Activated CD4-positive, alpha-beta T cell treated with anti-CD3 and anti-CD28 coated beads, Interleukin-2, amount 10 ng/mL, durations not matched to agents 7 days and 5 days (primary cell): ENCODE measurements at places on chromosomes 11 and 22.

- no peak for DNase-seq
Measured at GRCh38 chr11:20087118-20087521, 73.2 kb downstream of the DBX1 start.

DNA sequence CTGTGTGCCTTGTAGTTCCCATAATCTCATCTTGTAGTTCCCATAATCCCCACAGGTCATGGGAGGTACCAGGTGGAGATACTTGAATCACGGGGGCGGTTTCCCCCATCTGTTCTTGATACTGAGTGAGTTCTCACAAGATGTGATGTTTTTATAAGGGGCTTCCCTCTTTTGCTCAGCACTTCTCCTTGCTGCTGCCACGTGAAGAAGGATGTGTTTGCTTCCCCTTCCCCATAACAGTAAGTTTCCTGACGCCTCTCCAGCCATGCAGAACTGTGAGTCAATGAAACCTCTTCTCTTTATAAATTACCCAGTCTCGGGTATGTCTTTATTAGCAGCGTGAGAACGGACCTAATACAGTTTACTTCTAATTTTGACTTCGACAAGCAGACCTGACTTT lies 14.0 kb upstream of the SMIM38 start:
- no peak for DNase-seq

GRCh38 chr11:8777907-8778767 lies 95.5 kb downstream of the RPL27A start:
- no peak for DNase-seq

DNA sequence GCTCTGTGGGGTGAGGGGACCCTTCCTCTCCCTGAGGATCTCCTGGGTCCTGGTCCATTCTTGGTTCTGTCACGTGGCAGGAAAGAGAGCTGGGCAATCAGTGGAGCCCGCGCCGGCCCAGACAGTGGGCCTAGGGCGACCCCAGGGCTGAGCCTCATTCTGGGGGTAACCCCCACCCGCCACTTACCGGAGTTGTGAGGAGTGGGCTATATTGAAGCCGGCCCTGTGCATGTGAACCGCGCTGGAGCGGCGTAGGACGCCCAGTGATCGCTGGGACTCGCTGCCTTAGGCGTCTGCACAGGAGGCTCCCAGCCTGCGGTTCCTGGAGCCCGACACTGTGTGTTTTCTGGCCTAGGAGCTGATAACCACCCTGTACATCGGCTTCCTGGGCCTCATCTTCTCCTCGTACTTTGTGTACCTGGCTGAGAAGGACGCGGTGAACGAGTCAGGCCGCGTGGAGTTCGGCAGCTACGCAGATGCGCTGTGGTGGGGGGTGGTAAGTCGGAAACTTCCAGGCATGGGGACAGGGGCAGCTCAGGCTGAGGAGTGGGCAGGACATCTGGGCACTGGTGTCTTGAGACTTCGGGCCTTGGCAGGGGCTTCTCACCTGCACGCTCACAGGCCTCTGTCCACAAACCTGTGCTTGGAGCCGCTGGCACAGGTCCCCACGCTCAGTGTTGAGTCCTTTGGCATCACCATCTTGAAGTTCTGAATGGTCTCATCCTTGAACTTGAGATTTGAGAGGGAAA lies 127.1 kb downstream of the KCNQ1OT1 start:
- no peak for DNase-seq

DNA sequence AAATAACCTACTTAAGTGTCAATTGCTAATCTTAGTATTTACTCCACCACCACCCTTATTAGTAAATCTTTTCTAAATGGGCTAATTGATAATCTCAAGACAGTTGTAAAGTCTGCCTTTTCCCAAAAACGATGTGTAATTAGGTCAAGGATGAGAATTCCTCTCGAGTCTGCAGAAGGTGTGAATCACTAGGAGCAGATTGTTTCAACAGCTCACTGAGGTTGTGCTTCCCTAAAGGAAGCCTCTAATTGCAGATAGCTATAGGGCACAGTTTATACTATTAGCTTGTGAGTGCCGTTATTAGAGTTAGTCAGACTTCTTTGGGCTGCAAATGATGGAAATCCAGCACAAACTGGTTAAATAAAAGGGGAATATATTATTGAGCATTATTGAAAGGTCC lies 84.9 kb downstream of the C11orf91 start:
- DNase-seq: no peak

GRCh38 chr11:55994525-55994924 lies at the start of gene OR5F1:
OR5F1 (minus strand) TSS chr11:55994625; CDS start chr11:55994625, 0 bp downstream.
- DNase-seq: no peak

DNA sequence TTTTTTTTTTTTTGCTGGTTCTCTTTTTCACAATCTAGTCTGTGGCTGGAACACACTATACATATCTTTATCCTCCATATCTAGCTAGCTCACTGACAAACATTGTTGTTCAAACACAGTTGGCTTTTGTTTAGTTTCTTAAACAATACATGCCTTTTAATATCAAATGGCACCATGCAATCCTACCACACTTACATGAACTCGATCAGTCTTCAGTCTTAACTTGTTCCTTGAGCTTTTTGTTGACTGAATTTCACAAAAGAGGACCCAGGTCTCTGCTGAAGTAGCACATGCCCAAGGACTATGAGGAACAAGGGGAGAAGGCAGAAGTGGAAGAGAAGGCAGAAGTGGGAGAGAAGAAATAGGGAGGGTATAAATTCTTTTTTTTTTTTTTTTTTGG lies 25.5 kb downstream of the TMEM123 start:
- no peak for DNase-seq

DNA sequence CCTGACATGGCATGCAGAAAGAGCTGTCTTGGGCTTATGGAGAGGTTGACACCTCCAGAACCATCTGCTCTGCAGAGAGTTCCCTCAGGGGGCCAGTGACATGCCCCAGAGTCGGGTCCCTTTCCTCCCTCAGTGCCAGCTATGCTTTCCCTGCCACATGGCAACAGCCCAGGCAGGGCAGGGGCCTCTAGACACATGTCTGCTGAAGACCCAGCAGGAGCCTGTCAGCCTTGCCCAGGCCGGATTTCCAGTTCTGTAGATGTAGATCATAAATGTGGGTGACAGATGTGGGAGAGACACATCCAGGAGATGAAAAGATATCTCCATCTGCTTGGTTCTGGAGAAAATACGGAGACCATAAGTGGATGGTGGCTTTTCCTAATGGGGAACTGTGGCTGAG lies 25.5 kb downstream of the NAV2 start:
- DNase-seq: no peak

DNA sequence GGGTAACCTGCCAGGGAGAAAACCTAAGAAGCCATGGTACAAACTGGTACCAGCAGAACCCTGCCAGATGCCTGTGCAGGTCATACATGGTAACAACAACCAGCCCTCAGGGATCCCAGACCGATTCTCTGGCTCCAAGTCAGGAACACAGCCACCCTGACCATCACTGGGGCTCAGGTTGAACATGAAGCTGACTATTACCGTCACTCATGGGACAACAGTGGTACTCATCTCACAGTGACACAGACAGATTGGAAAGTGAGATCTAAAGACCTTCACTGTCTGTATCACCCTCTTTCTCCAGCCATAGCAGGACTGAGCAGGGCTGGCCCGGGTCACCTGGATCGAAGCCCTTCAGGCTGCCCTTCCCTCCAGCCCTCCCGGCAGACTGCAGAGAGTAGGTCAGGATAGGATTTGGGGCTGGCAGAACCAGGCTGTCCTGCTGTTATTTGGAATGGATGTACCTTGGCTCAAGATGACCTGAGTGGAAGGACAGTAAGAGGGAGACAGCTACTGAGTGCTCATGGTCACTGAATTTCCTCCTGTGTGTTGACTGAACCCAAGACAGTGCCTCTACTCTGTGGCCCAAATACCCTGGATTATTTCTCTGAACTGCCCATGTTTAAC lies 94.7 kb downstream of the GGTLC2 start:
- no peak for DNase-seq

GRCh38 chr11:19181531-19182261 lies 20.1 kb downstream of the CSRP3 start:
- no peak for DNase-seq
